ENCODE measurements at places on chromosomes 2 and 18.

GRCh38 chr2:169636440-169637097 is 52.4 kb downstream of the PPIG start:
- DNase-seq: no peak

- DNase-seq: no peak
Observed at GRCh38 chr2:60499651-60500265, 53.7 kb downstream of the BCL11A start.

GRCh38 chr2:211487733-211488132 is 931.3 kb downstream of the CPS1 start:
- DNase-seq: no peak

GRCh38 chr2:49403637-49404036 is 249.3 kb upstream of the FSHR start:
- no peak for DNase-seq

- DNase-seq: peak; percentile 65
Observed at GRCh38 chr2:26330114-26330549, 15.8 kb upstream of the SELENOI start.

DNA sequence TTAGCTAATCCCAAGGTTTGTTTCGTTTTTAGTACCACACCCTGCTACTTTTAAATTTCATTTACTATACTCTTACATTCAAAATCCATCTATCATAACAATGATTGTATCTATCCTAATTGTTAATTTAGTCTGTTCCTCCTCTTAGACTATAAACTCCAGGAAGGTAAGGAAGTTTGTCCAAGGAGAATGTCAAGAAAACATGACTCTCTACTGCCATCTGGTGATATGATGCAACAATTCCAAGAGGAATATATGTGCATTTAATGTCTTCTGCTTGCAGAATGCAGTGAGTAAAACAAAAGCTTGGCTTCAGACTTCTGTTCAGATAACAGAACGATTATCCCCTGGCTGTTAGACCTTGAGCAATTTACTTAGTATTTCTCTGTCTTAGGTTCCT is 1267.1 kb downstream of the LRP1B start:
- DNase-seq: no peak

GRCh38 chr2:209162129-209162528 is 261.7 kb upstream of the MAP2 start:
- DNase-seq: no peak

GRCh38 chr18:75307530-75307929 is 96.9 kb downstream of the TSHZ1 start:
- DNase-seq: no peak

DNA sequence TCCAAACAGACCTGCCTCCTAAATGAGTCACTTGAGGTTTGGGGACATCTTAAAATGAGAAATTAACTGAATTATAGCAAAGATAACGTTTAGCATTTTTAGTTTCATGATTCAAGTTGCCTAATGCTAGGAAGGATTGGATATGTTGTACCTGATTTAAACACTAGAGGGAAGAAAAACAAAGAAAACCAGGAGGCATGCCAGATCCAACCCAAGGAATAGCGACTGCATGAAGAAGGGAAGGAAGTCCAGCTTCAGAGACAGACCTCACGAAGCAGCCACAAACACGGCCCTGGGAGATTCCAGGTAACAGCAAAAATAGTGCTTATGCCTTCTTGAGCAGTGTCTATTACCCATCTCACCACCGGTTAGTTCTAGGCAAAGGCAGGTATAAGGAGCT is 499.9 kb upstream of the SPHKAP start:
- no peak for DNase-seq

DNA sequence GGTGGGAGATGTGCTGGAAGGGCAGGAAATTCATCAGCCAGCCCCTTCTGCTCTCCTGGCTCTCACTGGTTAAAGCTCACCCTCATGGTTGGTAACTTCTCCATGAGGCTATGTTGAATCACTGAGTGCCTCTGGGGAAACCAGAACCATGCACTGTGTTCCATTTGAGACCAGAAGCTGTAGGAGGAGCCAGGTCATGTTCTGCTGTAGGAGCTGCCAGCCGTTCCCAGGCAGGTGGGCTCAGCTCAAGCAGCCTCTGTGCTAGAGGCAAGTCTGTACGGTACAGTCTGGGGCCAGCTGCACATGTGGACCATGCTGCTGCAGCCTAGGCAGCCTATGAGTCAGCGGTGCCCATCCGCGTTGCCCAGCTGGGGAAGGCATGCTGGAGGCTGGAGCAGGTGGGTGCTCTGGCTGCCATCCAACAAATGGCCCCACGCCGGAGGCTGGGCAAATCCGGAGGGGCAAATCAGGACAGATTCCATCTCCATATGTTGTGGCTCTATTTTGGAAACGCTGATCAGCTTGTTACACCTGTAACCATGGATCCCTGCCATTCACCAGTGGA is 22.0 kb upstream of the KCNF1 start:
- DNase-seq: no peak

DNA sequence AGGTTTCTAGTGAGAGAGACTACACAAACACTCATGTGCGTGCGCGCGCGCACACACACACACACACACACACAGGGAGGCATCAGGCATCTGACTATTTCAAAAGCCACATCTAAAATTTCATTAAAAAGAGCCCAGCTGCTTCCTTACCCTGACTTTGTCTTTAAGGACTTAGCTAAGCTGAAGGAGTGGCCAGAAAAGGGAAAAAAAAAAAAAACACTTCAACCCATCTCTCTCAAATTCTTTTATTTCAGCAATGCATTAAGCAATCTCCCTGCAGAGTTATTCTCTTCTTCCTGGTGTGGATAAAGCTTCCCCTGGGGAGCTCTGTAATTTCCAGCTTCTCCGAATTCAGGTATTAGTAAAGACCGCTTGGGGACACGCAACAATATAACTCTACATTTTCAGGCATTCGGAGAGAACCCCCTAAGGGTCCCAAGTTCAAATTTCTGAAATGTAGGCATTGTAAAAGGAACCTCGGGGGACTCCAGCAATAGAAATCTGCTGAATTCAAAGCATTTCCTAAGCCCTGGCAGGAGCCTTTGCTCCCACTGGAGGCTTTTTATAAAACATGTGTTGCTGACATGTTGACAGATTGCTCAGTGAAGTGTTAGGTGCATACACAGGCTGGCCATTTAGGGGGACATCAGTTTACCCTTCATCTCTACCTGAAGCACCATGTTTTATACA is 67.0 kb downstream of the ZNF521 start:
- peak; percentile 65 for DNase-seq

GRCh38 chr2:64990876-64991275 is 1.7 kb downstream of the SLC1A4 start:
- DNase-seq: no peak

DNA sequence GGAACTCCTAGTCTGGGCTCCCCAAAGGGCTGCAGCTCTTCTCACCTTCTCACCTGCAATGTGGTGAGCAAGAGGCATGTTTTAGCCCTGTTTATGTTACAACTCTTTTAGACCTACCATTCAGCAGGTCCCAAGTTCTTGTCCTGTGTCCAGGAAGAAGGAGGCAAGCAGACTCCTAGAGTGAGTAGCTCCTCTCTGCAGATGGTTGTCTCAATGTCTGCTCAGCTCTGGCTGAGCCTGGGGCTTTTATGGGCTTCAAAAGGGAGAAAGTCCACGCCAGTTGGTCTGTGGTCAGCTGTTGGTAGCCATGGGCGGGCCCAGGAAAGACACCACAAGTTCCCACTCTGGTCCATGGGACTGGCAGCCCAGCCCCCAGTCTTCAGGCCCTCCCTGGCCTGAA is 148.1 kb upstream of the HS6ST1 start:
- DNase-seq: no peak

GRCh38 chr2:141522048-141522447 is 608.8 kb downstream of the LRP1B start:
- no peak for DNase-seq

DNA sequence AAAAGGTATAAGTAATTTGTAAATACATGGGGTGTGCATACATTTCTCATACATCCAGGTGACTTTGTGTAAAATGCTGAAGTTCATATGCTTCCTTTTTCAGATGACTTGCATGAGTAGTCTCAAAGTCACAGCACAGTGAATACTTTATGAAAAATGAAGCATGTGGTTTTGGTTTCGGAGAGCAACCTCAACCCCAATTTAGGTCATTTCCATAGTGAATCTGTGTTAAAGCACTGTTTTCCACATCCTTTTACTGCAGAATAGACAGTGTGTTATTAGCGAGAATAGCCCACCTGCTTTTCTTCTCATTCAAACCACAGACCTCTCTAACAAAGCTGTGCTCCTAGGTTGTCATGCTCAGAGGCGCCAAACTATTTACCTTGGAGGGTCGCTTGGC is 204.4 kb upstream of the RASGRP3 start:
- no peak for DNase-seq

DNA sequence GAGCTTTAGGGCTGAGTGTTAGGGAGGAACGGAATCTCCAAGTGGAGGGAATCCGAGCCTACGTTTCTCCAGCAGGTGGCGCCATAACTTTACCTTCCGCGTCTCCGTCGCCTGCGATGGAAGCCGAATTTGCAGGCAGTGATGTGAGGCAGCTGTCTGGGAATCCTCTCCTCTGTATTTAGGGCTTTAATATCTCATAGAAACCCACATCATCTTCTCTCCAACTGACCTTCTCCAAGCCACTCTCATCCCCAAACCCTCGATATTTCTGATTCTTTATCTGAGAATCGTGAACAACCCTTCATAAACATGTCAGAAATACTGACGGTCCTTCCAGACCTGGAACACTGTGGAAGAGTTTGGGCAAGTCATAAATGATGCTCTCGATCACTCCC is 27.5 kb downstream of the SIX2 start:
- peak; percentile 50 for DNase-seq

- DNase-seq: no peak
Observed at GRCh38 chr2:229096409-229097066, 174.5 kb downstream of the PID1 start.

GRCh38 chr2:29900971-29901633 is 20.3 kb downstream of the ALK start:
- DNase-seq: no peak

GRCh38 chr2:229622495-229623355 is 91.6 kb downstream of the DNER start:
- DNase-seq: no peak

GRCh38 chr2:68411397-68412126 is 46.5 kb downstream of the PLEK start:
- no peak for DNase-seq

GRCh38 chr2:133972786-133973185 is 281.1 kb upstream of the MGAT5 start:
- peak; percentile 3 for DNase-seq

DNA sequence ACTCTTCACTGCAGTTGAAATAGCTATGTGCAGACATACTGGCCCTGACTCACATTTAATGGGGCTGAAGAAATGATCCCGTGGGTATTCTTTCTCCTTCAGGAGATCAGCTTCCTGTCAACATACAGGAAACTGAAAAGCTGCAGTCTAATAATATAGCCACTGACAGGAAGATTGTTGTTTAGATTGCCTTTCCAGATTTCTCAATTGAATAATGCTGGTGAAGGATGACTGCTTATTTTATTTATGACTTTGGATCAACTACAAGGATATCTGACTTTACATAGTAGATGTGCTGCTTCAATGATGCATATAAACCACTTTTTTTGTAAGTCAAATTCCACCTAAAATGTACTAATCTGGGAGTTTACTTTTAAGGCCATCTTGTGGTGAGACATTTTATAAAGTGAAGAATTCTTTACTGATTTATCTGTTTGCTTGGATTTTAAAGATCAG is 93.4 kb upstream of the MAP4K3 start:
- DNase-seq: peak; percentile 67

DNA sequence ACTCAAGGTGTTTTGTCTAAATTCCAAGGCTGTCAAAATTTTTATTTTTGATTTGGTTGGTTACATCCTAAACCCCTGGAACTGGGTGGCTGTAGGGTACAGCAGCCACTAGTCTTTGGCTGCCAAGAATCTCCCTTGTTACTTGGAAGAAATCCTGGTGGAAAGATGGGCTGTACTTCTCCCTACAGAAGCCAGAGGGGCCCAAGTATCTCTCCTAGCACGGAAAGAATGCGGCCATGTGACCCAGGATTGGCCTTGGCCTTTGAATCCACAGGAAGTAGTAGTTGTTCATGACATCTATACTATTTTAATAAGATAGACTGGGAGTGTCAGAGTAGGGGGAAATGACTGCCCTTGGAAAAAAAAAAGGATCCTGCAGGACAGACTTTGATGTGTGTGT is 54.4 kb upstream of the MYO3B start:
- DNase-seq: no peak

DNA sequence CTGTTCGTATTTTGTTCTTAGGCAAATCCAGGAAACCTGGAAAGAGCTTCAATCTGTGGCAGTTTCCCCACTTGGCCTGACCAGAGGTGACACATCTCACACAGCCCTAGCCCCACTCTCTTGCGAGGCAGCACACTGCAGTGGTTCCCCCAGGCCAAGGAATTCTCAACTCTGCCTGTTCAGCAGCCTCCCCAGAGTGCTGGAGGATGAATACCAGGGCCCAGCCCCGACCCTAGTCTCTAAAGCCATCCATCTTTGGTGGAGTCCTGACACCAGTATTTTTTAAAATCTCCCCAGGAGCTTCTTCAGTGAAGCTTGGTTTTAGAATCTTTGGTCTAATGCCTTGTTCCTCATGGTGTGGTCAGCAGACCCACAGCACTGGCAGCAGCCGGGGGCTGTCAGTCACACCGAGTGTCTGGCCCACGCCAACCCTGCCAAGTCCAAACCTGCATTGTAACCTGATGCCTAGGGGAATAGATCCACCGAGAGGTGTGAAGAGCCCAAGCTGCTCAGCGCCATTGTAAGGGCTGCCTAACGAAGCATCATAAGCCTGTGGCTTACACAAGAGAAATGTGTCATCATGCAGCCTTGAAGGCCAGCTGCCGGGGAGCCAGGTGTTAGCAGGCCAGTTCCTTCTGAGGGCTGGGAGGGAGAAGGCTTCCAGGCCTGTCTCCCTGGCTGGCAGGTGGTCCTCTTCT is 428.7 kb upstream of the ID2 start:
- no peak for DNase-seq

DNA sequence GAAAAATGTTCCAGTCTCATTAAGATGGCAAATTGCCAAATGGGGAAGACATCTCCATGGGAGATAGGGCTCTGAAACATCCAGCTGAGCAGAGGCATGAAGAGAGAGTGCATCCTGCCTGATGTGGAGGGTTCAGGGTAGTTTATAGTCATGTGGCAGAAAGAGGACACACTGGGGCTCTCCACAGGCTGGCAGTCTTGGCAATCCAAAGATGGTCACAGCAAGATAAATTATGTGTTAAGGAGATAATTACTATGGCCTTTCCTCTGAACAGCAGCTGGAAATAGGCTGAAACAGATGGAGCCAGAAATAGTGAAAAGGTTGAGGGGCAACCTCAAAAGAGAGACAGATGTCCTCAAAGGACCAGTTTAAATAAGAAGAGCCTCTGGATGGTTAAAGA is 97.2 kb downstream of the DCC start:
- DNase-seq: no peak
